ENCODE measurements at places on chromosomes 2 and 18.
A peak's percentile ranks its signal among the peaks of the same experiment; 100 is the strongest.

DNA sequence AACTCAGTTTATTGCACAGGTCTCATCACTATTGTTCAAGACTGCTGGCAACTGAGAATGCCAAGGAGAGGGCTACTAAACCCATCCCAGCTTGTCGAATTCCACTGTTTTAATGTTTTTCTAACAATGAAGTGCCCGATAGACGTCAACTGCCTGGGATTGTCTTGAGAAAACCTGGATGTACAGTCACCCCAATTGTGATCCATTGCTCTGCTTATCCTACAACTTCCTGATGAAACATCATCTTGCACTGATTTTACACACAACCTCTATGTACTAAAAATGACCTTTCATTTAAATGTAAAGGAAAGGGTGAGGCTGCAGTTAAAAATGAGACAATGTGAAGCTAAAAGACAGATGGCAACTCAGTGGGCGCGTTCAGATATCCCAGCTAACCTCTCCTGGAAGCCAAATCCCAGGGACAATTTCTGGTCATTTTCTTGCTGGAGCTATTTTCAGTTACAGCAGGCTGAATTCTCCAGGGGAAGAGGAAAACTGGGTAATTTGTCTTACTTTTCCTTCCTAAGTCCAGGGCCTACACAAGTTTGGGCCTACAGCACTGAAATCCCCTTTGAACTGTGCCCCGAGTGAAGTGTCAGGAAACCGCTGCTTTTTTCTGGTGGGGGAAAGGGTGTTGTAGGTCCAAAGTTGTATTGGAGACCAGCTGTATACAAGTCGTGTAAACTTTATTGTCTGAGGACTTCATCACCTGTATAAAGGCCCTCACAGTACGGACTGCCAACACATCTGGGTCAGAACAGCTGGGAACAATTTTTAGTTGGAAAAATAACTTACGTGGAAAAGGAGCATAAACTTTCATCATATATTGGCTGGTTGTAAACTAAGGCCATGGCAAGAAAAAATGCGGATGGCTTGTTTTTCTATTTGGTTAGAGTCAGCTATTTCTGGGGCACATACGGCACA lies 68.9 kb upstream of the LTBP1 start:
- no peak for DNase-seq

DNA sequence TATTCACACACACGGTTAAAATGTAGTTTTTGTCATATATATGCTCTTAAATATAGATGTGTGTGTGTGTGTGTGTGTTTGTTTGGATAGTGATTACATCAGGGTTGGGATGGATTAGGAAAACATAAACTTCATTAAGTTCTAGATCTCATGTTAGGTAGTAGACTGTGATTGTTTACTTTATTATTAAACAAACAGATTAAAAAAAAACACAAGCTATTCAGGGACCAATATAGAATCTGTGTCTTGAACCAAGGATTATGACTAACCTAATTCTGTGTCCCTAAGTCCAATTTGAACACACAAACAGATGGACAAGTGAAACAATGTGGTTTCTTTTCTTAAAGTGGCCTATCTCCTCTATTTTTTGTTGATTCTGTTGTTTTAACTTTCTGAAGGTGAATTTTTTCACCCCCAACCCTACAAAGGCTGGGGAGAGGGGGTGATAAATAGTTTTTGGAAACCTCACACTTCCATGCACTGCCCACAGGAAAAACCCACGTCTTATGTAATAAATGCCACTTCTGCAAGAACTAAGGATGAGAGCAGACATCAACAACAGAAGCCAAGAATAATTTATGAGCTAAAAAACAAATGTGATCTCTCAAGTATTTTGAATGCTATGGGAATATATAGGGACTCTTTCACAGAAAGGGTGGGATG lies 40.7 kb downstream of the IL1R2 start:
- no peak for DNase-seq

GRCh38 chr2:159267921-159268320 lies 18.6 kb downstream of the WDSUB1 start:
- DNase-seq: no peak

DNA sequence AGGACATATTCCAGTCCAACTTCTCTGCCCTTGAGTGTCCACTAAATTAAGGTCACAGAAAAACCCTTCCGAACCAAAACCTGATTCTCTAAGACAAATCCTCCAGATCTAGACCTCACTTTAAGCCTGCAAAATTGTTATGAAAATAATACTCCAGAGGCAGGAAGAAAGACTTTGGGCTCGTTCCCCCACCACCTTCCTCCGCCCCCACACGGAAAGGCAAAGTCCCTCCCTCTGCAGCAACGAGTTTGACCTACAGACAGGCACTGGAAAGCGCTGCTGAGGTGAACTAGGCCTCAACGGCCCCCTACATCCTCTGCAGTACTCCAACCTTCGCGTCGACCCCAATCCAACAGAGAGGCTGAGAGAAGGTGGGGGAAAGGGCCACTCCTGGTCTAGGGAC lies 808 bp downstream of the ATP5MC3 start:
- DNase-seq: peak; percentile 18

- no peak for DNase-seq
Measured at GRCh38 chr2:238695538-238695937, 152.3 kb upstream of the TWIST2 start.

DNA sequence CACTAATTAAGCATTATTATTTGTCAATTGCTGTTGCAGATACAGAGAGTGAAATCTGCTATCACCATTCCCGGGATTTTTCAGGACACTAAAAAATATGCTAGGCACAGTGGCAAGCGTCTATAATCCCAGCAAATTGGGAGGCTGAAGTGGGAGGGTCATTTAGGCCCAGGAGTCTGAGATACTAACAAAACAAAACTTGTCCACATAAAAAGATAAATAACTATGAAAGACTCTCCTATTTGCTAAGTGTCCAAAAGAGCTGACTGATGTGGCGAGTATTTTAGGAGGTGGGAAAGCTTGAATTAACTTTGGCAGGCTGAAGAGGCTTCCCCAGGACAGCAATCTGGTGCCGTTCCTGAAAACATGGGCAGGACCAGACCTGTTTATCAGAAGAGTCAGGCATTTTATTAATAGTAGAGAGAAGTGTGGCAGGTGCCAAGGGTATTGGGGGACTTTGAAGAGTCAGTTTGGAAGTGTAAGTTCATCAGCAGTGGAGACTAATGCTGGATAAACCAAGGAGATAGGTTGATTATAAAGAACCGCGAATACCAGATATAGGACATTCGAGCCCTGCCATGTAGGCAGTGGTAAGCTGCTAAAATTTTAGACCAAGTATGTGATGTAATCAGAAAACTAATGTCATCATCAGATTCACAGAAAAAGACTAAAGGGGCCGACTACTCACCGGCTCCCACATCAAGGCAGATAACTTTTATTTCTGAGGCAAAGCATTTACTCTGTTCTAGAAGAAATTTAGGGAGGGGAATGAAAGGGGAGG lies 201.8 kb downstream of the EPHA4 start:
- DNase-seq: no peak

DNA sequence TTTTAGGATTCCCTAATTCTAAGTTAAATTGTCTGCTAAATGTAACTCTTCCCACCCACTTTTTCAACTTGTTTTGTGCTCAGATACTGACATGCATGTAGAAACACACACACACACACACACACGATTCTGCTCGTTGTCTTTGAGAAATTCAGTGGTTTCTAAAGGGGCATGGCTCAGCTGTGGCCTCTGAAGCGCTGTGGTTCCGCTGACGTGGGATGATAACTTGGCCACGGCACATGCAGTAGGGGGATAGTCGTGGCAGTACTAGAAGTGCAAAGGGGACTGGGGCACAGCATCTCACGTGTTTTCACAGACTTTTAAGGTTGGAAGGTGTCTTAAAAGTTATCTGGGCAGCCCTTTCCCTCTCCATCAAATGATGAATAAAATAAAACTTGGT lies 18.4 kb downstream of the CASP10 start:
- no peak for DNase-seq

DNA sequence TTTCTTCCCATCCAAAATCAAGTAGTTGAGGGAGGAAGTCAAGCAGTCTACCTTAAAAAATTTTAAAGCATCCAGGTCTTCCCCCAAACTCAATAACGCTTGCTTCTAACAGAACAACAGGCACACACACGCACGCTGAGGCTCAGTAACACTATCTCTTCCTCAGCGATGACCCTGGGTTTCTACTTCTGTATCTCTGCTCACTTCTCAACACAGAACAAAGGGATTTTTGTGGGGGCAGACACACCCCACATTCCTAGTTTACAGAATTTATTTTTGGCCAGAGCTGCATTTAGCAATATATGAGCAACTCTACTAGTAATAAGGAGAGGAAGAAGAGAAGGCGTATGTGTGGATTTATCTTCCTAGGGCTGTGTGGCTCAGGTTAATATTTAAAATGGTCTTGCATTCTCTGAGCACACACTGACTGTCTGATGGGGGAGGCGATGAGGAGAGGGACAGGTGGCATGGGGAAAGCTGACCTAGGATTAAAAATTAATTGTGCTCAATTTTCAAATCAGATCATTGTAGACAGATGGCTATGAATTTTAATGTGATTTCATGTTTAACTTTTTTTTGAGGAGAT lies 71.3 kb upstream of the PPM1B start:
- no peak for DNase-seq

- no peak for DNase-seq
Measured at GRCh38 chr2:2114707-2115245, 216.3 kb downstream of the MYT1L start.

GRCh38 chr2:63975437-63976124 lies 43.6 kb downstream of the VPS54 start:
- no peak for DNase-seq

DNA sequence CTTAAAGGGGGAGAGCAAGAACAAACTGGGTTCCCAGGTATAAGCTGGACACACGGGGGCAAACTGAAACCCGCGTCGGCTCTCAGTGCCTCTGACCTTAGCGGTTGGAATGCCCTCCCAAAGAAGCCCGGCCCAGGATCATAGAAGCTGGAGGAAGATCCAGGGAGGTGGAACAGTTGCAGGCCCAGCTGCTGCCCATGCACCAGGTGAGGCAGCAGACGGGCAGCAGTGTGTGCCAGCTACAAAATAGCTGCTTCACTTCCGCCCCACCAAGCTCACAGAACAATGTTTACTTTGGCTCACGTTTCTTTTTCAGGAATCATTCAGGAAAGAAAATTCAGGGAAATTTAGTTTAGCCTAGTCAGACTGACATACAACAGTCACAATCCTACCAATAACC lies 3.9 kb upstream of the ERMN start:
- peak; percentile 60 for DNase-seq

GRCh38 chr18:51943281-51943680 lies 396.7 kb upstream of the DCC start:
- no peak for DNase-seq

DNA sequence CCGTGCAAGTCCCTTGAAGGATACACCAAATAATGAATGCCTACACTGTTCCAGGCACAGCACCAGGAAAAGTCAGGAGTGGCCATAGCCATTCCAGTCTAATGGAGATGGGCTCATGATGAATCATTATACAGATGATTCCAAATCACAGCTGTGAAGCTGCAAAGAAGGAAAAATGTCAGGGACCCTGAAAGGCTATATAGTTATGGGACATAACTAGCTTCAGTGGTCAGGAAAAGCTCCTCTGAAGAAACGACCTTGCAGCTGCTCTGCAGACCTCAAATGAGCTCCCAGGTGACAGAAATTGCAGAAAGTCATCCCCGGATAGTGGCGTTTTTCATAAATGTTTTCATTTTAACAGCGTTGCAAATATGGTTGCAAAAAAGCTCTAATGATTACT lies 200.8 kb downstream of the PTGR3 start:
- DNase-seq: no peak

GRCh38 chr2:214126135-214126534 lies 284.7 kb upstream of the VWC2L start:
- DNase-seq: no peak

DNA sequence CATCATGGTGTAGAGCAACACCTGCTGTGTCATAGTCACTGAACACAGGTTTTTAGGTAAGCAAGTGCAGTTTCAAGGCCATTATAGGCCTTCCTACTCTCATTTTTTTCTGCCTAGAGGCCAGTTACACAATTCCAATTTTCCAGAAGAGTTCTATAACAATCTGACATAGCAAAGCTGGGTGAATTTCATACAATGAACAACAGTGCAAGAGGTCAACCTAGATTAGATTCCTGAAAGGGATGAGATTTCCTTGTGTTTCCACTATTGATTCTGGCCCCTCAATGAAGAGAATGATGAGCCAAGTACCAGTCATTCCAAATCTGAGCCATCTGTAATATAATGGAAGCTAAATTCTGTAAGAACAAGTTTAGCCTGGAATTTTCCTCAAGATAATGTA lies 15.3 kb upstream of the CD28 start:
- DNase-seq: no peak

GRCh38 chr2:232009639-232010274 lies 48.2 kb downstream of the DIS3L2 start:
- DNase-seq: no peak

DNA sequence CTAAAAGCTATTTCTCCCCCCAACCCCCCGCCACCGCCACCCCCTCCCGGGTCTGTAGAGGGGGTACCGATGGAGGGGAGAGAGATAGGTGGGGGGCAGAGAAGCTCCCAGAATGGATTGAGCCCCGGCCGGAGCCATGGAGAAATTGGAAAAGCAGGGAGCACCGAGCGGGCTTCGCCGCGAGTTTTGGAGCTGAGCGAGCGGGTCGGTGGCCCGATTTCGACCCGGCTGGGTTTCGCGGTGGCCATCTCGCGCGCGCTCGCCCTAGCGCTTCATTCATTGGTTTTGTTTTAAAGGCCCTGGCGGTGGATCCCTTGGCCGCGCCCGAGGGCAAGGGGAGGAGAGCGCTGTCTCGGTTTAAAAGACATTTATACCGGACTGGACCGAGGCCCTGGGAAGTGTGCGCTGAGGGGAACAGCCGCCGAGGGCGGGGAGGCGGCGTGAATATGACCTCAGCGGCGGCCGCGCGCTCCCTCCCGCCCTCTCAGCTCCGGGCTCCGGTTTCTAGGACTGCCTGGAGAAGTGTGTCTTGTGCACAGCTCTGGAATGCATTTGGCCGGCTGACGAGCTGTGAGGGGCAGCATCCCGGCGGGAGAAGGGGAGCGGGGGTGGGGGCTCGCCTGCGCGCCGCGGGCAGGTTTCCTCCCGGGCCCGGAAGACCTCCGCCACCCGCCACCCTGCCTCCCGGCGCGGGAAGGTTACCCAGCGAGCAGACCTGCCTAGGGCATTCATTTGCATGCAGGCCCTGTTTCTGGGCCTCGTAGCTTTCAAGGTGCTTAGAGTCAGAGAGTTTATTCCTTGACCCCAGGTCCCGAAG lies 1.7 kb upstream of the SMAD7 start:
- peak; percentile 81 for DNase-seq

DNA sequence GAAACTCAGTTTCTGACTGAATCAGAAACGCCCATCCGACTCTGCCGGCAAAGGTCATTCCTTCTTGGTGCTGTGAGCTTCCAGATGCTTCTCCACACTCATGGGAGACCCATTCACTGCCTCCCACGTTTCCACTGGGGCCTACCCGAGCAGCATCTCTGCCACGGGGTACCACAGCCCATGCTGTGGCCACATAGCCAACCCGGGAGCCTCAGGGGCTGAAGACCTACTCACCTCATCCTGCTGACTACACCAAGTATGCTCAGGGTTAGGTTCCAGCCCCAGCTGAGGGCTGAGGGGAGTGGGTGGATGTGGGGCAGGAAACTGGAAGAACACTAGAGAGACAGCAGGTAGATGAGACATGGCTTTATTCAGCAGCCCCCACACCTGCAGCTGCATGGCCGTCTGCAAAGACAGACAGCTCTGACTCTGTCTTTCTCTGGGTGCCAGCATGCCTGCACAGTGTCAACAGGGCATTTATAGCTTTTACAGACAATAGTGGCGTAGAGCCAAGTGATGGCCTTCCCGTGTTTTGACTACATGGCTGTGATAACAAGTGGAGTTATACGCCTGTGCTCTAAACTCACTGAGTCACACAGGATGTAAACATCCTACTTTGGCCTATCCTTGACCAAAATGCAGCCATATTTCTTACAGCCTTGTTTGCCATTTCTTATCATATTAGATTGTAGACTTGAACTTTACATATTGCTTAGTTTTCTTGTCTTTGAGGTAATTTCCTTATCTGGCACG lies 16.5 kb upstream of the KLHL23 start:
- no peak for DNase-seq
